ENCODE measurements at places on chromosomes 6 and 20.

GRCh38 chr20:23289249-23289648, 61.3 kb upstream of the NXT1 start:
- DNase-seq = no peak

DNA sequence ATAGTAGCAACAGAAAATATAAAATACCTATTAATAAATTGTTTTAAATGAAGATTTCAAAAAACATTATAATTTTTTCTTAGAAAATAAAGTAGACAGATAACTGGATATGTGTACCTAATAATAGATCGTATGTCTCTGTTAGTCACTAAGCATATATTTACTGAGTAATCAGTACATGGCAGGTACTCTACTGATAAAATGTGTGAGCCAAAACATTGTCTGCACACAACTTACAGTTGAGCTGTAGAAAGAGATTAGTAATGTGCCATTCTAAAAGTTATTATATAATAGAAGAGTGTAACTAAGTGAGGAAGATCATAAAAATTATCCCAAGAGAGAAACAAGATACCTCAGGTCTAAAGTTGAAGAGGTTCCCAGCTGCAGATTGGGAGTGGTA, 929.9 kb upstream of the EPHA7 start:
- no peak for DNase-seq

DNA sequence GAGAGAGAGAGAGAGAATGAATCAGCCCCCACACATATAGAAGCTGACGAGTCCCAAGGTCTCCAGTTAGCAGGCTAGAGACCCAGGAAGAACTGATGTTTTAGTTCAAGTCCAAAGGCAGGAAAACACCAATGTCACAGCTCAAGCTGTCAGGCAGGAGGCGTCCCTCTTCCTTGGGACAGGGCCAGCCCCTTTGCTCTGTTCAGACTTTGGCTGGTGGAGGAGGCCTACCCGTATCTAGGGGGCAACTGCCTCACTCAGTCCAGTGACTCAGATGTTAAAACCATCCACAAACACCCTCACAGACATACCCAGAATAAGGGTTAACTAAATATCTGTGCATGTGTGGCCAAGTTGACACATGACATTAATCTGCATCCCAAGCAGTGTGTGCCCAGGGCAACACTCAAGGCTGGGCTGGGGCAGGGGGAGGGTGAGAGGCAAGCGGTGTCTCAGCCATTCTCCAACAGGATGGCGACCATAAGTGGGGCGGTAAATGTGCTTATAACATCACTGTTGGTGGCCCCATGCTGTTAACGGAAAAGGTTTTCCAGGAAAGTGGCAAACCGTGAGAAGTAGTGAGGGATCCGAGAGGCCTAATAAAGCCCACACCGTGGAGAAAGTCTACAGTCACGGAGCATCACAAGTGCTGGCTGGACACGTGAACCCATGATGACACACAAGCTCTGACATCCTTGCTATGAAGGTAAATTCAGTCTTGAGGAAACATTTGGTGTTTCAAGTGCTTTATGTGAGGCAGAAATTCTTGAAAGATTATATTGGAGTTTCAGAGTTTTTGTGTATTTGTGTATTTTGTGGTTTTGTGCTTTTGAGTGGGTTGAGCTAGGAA, 28.1 kb downstream of the RAMACL start:
- DNase-seq = no peak

DNA sequence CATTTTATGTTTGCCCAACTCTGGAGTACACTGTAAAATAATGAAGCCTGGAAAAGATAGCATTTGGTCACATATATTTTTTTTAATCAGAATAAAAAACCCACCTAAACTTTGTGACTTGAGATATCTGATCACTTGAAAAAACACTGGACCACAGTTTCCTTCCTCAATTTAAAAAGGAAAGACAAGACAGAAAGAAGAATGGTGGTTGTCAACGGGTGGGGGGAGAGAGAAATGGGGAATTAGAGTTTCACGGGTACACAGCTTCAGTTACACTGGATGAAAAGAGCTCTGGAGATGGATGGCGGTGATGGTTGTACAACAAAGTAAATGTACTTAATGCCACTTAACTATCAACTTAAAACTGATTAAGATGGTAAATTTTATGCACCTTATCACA, 14.7 kb upstream of the DST start:
- no peak for DNase-seq

DNA sequence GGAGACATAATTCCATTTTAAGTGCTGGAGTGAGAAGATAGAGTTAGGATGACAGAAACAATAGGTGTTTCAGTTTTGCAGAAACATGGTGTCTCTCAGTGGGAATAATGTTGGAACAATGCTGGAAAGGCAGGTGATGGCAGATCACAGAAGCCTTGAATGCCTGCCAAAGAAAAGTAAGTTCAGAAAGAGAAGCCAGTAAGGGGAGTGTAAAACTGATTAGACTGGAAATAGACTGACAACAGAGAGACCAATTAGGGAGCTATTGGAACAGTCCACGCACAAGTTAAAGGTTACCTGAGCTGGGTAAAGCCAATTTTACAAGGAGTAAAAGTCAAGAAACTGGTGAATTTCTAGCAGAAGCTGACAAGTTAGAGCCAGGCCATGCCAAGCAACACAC, 142.9 kb downstream of the TFAP2A start:
- no peak for DNase-seq

GRCh38 chr6:40727271-40727670, 140.1 kb upstream of the LRFN2 start:
- DNase-seq = no peak

GRCh38 chr6:75157336-75157735, 48.5 kb downstream of the COL12A1 start:
- no peak for DNase-seq

- DNase-seq = no peak
These were observed 20.6 kb downstream of the ENPP3 start for GRCh38 chr6:131657630-131658111.

DNA sequence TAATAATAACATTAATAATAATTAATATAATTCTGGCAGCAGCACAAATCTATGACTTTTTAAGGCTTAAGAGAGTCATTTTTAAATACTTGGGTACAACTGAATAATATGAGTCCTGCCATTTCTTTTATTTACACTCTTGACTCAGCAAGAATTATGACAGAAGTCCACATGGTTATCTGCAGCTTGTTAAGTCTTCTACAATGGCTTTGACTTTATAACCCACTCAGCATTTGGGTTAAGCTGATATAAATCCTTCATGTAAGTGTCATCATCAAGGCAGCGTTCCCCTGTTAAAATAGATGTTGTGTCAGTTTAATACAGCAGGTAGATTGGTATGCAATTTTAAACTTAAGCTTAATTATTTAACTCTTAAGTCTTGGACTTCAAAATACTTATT, 131.7 kb downstream of the ARHGAP18 start:
- DNase-seq = no peak

GRCh38 chr6:109454496-109455436, 806 bp downstream of the MICAL1 start:
- DNase-seq = peak; percentile 39

DNA sequence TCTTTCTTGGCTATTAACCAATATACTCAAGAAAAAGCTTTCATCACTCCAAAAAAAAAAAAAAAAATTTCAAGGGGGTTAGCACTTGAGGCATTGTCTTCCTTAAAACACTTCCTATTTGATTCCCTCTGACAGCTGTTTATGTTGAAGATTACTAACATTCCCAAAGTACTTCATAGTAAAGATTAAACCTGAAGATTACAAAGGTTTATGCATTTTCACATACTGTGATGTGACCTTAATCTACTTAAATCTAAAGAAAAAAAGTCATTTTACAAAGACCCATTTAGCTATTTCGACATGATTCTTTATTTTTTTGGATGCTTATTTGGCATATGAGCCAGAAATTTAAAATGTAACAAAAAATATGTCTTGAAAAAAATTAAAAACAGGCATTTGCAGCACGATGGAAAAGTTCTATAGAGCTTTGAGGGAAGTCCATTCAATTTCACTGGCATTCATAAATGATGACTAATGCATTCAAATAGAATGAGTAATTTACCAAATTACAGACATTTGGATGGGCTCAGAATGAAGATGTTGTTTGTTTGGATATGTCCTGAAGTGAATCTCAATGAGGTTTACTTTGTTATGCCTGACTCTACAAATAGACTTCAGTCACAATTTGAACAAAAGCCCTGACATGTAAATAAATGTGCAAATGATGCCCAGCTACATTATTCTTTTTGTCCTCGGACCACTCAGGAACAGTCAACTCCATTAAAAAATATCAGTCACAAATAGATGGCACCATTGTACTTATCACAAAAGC, 674.6 kb upstream of the MARCKS start:
- no peak for DNase-seq

GRCh38 chr20:59030911-59031563, 1.1 kb downstream of the ATP5F1E start:
- DNase-seq = no peak

- no peak for DNase-seq
These were observed 18.5 kb downstream of the DST start for GRCh38 chr6:56624046-56624727.

DNA sequence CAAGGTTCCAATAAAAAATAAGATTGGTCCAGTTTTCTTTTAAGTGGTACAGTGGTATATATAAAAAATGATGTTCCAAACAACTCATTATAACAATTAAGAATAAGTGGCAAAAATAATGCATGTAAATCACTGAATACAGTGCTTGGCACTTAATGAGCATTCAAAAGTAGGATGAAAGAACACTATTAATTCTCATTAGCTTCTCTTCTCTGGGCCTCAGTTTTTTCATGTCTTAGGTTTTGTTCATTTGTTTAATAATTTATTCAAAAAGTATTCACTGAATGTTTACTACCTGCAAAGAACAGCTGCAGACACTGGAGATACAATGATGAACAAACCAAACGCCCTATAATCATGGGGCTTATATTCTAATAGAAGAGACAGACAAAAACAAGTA, 21.1 kb downstream of the BCL2L1 start:
- DNase-seq = no peak

DNA sequence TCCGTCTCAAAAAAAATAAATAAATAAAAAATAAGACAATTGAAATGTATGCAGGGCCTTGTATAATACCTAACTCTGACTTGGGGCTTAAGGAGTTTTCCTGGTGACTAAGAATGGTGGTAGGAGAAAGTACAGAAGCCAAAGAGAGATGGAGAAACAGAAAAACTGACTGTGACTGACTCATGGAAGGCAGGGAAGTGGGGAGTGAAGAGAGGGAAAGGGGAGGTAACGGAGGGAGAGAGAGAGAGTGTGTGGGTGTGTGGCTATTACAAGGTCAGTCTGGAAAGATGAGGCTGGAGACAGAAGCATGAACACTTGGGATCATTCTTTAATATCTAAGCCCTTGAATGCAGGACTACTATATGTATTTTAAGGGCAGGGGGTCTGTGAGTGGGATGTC, 38.5 kb downstream of the SNRNP48 start:
- DNase-seq = no peak

DNA sequence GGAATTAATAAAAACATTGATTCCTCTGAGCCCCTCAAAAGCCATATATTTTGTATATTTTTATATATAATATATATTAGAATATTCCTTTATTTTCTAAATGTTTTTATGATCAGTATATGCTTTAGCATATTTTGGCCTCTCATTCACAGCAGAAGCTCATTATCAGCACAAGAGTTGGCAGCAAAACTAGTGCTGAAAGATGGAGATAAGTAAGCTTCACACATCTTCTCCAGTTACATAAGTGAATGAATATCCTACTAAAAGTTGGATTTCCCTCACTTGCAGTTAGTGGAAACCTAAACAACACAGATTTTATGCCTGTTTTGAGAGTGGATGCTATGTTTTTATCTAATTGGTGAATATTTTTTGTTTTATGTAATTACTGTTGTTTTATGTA, 1303.8 kb upstream of the ADGRB3 start:
- DNase-seq = no peak

DNA sequence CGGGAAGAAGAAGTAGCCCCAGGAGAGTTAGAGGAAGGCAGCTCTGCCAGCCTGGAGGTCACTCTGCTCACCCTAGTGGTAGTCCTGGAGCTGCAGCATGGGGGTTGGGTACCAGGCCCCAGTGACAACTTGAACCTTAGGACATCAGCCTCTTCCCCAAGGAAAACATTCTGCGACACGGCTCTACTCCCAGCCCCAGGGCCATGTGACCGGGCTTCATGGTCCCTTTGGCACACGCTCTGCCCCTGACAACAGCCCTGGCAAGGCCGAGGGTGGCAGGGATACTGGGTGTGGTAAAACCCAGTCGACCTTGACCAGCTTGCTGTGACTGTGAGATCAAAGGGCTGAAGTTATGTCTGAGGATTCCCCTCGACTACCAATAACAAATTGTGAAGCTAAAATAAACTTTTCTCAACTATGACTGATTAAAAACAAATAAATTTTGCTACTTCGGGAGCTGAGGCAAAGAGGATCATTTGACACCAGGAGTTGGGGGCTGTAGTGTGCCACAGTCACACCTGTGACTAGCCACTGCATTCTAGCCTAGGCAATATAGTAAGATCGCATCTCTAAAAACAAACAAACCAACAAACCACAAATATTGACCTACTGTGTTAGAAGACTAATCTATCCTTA, 24.4 kb upstream of the ARID1B start:
- DNase-seq = peak; percentile 33

All from right kidney (tissue), 9 donors.